ENCODE measurements at places on chromosomes 2 and 18. TPM values are rescaled to one million over a fixed set of nuclear protein-coding genes. Genes with fewer than 3 reads are reported as not detected.

DNA sequence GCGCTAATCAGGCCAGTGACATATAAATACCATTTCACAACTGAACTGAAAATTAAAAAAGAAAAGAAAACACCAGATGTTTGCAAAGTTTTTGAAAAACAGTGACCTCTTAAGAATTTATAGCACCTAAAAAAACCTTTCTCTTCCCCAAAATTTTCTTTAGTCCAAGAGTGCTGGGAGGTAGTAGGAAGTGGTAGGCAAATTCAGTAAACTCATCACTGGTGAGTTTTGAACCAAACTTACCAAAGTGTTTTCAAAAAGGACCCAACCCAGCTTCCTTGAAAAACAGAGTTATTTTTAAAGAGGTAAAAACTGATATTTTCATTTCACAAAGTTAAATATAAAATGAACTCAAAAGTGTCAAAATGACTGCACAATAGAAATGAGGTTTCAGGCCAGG lies 90.4 kb downstream of the TMEM247 start:
- H3K27me3 ChIP-seq = no peaks in the 10 kb centered on the region
- DNase-seq = no peak
- no peak overlapping the region for H3K4me3 ChIP-seq
- peaks cover 25% of the 10 kb centered on the region for H3K4me1 ChIP-seq
- H3K27ac ChIP-seq = no peak overlapping the region

CRYGD gene
- not detected for total RNA-seq

- no peaks in the 10 kb centered on the region for H3K27me3 ChIP-seq
- no peak overlapping the region for H3K27ac ChIP-seq
- no peak overlapping the region for H3K4me3 ChIP-seq
- H3K4me1 ChIP-seq = peaks cover 8% of the 10 kb centered on the region
- H3K36me3 ChIP-seq = no peaks in the 10 kb centered on the region
- DNase-seq = no peak
These were observed 1.4 kb downstream of the VRK2 start for GRCh38 chr2:58047961-58048360.

C2orf92 gene
- total RNA-seq = 36.0 TPM

GRCh38 chr2:172296267-172297046 lies 130.9 kb upstream of the ITGA6 start:
- no peaks in the 10 kb centered on the region for H3K36me3 ChIP-seq
- peaks cover 27% of the 10 kb centered on the region for H3K4me1 ChIP-seq
- no peak overlapping the region for H3K27ac ChIP-seq
- H3K4me3 ChIP-seq = no peak overlapping the region
- H3K27me3 ChIP-seq = no peaks in the 10 kb centered on the region

GRCh38 chr2:3778851-3779495 lies 75.6 kb downstream of the DCDC2C start:
- DNase-seq = no peak
- no peaks in the 10 kb centered on the region for H3K36me3 ChIP-seq
- H3K4me1 ChIP-seq = no peaks in the 10 kb centered on the region
- H3K27ac ChIP-seq = no peak overlapping the region
- no peaks in the 10 kb centered on the region for H3K27me3 ChIP-seq
- H3K4me3 ChIP-seq = no peak overlapping the region

DNAJC5G gene
- total RNA-seq = not detected

All from thyroid gland (tissue), 4 donors.